ENCODE measurements at places on chromosomes 16 and 17. TPM values are rescaled to one million over a fixed set of nuclear protein-coding genes. Genes with fewer than 3 reads are reported as not detected.

Gene TM4SF5
- not detected for total RNA-seq

DNA sequence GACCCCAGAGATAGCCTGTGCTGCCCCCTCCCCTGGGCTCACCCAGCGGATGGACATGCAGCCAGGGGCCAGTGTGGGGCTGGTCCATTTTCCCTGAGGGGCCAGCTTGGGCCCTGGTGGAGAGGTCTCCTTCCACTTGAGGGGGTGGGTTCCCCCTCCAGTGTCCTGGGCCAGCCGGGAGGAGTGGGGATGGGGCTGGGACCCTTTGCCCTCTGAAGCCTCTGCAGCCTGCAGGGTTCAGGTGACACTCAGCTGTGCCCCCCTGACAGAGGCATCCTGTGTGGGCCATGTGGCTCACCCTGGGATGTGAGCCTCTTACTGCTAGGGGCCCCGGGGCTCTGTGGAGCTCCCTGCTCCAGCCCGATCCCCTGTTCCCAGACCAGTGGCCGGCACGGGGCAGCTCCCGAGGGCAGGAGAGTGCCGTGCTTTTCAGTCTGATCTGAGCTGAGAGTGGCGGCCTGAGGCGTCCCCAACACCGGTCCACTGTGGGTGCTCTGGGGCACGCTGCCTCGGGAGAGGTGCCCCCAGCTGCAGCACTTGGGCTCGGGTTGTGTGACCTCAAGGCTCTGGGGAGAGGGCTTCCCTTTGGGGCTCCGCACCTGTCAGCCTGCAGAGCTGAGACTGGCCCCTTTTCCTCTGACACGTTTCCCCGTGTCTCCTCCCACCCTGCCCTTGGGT is 439 bp upstream of the GNG13 start:
- DNase-seq, result no peak

Gene C16orf92
- not detected for total RNA-seq

Gene SLC5A11
- total RNA-seq, result 0.12 TPM

- no peak for DNase-seq
Measured at GRCh38 chr16:1184156-1184868, 31.4 kb downstream of the CACNA1H start.

Gene TMEM106A
- total RNA-seq, result 10.4 TPM

Gene NPIPA7
- total RNA-seq, result 3.8 TPM

Measured in activated CD4-positive, alpha-beta memory T cell treated with anti-CD3 and anti-CD28 coated beads for 36 hours (primary cell).